Amniotic stem cell (primary cell): ENCODE measurements at places on chromosomes 7 and 10.

DNA sequence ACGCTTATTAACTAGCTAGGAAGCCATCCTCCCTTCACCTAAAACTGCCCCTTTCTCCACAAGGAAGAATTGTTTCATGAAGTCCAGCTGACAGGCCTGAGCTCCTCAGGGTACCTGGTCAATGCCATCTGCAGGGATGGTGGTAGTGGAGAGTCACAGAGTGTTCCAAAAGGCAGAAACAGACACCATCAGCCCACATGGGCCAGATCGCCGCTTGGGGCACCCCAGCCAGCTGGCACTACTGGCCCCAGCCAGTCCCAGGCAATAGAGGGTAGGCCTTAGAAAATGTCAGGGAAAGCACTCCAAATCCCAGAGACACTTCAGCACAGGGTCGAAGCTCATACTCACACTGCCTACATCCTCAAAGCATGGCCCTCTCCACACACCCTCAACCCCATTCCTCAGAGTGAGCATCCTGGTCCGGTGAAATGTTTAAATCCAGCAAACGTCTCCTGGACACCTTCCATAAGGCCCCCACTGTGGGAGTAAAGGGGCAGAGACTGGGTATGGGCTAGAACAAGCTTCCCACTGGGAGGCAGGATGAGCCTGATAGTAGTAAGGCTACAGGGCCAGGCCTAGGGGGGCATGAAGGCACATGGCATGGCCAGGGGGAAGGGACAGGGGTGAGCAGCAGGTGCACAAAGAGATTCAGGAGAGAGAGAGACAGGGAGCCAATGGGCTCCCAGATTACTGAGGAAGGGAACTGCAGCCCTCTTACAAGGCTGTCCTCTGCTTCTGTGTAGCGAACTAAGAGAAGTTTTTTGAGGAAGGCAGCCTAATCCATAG, 1.9 kb downstream of the LRRC20 start:
- no peak for DNase-seq

DNA sequence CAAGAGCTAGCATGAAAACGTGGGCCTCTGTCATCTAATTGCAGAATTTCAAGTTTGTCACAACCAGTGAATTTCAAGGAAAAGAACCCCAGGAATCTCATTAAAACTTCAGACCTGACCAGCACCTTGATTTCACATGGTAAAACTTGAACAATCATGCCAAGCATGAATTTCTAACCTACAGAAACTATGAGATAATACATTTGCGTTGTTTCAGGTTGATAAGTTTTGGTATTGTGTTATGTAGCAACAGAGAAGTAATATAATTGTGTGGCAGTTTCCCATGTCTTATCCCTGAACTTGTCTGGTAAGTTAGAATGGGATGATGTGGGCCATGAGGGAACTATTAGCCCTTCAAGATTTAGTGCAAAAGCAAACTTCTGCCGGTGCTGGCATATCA, 530.1 kb downstream of the ANKRD7 start:
- no peak for DNase-seq

- no peak for DNase-seq
Observed at GRCh38 chr7:155216475-155217272, 81.0 kb upstream of the INSIG1 start.

- no peak for DNase-seq
Observed at GRCh38 chr7:35749556-35749955, 51.3 kb upstream of the SEPTIN7 start.

DNA sequence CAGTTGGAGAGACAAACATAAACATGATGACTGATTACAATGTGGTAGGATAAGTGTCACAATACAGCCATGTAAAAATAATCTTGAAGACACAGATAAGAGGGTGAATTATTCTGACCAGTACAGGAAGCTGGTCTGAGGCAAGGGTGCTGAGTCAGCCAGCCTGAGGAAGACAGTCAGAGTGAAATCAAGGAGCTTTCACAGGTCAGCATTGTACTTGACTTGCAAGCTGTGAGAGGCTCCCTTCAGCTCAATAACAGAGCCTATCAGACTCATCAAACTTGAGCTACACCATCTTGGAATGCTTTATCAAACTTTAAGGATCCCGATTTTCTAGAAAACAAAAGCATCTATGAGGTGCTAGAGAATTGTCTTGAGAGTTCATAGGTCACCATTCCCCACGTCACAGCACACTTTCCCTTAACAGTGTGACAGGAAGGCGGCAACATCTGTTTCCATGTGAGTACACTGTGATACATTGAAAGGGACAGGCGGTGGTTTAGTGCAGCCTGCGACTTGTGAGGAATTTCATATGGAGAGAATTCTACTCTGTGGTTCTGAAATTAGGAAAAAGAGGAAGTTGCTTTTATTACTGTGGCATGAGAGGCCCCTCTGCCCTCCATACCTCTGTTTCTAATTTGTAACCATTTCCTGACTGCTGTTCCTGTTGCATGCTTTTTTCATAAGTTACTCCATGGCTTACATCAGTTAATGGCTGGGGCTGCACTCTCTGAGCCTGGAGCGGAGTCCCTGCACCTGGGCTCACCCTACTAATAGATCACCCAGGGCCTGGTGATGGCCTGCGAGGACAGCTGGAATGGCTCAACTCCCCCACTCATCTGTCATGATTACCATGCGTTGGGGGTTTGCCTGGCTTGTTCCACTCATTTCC, 417.1 kb downstream of the SUGCT start:
- DNase-seq: no peak

GRCh38 chr7:90503367-90503766, 33.9 kb downstream of the PTTG1IP2 start:
- no peak for DNase-seq

DNA sequence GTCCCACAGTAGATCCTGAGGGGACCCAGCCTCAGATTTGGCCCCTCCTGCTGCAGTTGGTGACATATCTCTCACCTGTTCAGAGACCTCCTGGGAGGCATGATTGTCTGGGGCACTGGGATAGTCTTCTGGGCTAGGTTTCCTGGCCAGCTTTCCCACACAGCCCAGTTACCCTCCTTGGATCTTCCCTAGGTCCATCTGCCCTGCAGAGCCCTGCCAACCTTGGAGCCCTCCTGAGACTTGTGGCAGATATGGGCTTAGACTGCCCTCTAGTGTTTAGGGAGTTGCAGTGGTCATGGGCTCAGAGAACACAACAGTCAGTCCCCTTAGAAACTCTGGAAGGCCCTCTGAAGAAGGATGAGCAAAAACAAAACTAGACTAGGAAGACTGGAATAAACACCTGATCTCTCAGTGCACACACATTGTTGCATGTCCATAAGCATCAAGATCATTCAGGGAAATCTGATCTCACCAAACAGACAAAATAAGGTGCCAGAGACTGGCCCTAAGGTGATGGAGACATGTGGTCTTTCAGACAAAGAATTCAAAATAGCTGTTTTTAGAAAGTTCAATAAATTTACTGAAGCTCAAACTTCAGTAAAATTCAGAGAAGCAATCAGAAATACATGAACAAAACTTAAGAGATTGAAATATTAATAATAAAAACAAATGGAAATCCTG, 324.6 kb downstream of the ATRNL1 start:
- no peak for DNase-seq

DNA sequence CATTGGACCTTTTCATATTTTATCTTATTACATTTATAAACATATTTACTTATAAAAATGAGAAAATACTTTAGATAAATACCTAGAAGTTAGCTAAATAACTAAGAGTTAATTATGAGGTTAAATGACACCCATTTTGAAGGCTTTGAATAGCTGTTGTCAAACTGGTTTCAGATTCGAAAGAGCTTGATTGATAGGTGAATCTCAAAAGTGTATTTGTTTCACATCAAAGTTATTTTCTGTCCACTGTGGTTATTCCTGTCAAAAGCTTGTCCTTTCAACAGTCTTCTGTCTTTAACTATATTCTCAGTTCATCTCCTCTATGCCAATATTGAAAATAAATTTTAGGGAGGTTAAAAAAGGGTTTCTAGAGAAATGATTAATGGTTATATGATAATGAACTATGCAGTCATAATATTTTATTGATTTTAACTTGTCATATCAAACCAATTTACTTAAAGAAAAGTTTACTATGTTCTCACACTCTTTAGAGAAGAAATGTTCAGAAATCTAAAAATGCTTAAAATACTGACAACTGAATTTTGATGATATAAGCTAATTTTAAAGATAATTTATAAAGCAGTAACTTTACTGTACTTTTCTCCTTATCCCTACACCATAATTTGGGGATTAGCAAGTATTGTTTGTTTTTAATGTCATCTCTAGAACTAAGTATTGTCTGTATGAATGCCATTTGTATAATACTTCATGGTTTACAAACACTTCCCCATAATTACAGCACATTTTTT, 72.0 kb upstream of the FOXP2 start:
- no peak for DNase-seq

GRCh38 chr7:157513162-157513621, 176.4 kb downstream of the DNAJB6 start:
- no peak for DNase-seq

GRCh38 chr7:134083766-134084487, 43.2 kb upstream of the LRGUK start:
- DNase-seq: no peak

GRCh38 chr10:79380946-79381721, 33.9 kb downstream of the PPIF start:
- DNase-seq: no peak

DNA sequence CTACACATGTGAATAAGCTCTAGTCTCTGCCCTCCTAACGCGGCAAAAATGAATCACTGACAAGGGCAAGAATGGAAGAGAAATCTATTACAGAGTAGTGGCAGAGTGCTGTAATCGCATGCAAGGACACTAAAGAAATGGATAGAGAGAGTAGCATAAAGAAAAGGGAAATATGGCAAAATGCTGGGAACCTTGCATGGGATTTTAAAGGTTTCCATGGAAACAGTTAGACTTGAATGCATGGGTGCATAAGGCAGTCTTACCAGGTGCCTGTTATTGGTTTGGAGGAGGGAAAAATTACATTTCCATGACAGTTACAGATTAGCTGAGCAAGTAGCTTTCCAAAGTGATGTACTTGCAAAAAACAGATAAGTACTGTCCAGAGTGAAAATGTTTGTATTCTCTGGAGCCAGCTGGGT, 233.4 kb downstream of the PTN start:
- DNase-seq: no peak

DNA sequence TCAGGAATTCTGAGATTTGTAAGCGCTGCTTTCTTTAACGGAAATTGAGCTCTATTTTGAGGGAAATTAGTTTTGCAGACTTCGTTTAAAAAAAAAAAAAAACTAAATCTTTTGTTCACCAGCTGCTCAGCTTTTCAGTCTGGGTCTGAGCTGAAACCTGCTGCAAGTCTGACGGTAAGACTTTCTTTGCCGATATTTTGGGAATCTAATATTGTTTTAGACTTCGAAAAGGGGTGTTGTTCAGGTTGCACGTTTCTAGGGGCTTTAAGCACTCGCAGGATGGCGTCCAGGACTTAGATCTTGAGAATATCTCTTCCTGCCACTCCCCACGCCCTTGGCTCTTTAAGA, 1.8 kb upstream of the MEOX2 start:
- DNase-seq: no peak

DNA sequence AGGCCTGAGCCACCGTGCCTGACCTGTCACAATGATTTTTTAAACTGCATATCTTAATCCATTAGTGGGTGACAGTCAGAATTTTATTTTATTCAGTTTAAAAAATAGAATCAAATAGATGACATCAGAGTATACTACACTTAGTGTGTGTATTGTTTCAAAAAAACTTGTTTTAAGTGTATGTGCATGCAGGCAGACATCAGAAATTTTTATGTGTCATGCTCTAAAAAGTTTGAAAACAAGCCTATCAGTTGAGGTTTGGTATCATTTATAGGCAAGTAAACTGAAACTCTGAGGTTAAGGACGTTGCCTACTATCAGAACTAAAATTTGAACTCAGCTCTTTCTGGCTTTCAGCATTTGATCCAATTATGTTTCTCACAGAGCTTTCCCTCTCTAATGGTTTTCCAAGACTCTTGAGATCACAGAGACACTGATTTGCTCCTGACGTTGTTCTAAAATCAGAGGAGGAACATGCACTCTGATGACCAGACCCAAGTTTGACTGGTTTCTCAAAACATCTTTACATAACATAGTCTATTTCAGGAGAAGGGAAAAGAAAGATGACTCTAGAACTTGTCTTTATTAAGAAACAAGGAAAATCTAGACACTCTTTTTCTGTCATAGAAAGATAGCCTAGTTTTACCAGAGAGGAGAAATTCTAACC, 188.6 kb downstream of the AUTS2 start:
- DNase-seq: no peak

DNA sequence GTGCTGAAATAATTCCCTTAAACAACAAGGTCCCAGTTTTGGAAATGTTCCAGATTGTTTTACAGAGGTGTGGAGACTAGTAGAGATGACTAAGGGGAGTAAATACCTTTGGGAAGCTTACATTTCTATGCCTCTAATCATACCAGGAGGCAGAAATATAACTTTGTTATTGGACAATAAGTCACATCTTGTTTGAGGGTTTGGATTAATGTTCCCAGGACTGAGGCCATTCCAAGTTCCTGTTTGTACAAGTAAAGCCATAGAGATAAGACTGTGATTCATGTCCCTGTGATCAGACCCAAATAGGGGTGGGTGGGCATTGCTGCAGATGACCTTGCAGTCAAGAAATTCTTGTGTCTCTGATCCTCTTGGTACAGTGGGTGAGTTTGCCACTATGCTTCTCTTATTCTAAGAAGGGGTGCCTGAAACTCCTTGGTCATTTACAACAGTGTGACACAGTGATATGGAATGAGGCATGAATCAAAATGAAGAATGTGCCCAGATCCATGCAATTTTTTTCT, 508.3 kb downstream of the SORCS3 start:
- no peak for DNase-seq

- DNase-seq: no peak
Observed at GRCh38 chr7:7110706-7111105, 71.6 kb upstream of the C1GALT1 start.

DNA sequence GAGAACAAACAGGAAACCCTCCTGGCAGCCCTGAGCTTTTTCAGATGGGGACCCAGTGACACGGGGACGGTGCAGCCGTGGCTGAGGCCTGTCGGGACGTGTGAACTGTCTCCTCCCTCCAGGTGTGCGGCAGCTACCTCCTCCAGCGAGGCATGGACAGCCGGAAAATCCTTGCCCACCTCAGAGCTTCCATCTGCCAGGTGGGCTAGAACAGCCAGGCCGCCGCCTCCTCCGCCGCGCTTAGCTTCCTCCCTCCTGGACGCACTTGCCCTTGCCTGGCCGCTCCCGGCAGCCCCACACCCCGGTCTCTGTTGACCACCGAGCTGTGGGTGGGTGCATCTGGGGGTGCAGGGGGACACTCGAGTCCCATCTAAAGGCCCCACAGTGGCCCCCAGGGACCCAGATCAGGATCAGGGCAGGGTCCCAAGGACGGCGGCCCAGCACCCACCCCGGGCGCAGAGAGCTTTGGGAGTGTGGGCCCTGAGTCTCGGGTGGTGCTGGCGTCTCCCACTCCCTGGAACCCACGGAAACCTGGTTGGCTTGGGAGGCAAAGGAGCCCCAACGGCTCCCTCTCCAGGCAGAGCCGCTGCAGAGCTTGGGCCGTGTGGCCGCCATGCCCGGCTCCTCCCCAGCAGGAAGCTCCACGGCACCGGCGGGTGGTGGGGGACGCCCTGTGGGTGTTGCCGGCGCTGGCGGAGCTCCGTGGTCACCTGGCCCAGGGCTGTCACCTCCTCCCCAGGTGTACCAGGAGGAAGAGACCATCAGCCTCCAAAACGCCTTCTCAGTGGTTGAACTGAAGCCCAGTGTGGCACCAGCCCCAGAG, 32.9 kb upstream of the UTF1 start:
- DNase-seq: no peak
